ENCODE measurements at places on chromosomes 3 and 15.

DNA sequence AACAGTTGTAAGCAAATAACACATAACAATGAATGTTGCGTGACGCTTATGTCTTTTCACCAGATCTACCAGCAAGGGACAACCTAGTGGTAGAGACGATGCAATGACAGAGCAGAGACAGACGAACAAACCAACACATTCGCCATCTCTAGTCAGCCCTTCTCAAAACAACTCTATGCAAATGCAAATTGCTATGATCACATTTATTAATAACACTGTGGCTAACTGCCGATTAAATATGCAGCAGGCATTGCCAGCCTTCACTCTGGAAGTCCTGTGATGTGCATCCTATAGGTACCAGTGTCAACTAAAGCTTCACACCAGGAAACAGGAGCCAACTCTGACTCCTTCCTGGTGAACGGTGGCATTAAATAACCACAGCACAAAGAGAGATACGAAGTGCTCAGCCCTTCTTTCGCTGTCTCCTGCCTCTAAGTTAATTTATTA is 94.2 kb downstream of the FOXP1 start:
- peak; percentile 56 for DNase-seq

- DNase-seq = no peak
Measured at GRCh38 chr3:110419096-110419495, 652.5 kb upstream of the NECTIN3 start.

DNA sequence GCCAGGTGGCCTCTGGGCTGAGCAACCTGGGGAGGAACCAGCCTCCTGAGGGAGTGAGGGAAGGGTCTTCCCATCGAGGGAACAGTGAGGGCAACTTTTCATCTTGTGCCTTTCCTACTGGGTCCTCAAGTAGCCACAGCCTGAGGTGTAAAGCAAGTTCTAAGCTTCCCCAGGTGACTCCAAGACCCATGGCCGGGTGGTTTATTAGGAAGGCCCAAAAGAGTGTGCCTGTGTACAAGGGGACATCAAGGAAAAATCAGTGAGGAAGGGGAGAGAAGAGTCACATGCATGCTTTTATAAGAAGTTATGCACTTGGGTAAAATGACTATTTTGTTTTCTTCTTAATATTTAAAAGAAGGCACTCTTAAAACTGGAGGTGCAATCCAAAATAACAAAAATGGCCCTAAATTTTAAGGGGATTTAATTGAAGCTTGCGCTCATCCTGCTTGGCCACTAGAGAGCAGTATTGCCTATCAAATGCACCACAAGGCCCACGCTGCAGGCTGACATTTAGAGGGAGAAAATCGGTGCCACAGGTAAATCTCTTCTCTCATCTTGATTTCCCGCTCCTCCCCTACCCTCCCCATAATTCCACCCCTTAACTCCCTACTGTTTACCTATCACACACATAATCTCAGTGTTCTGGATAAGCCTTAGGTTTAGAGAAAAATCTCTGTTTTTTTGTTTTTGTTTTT is 6.7 kb downstream of the NANOGP8 start:
- DNase-seq = peak; percentile 19

DNA sequence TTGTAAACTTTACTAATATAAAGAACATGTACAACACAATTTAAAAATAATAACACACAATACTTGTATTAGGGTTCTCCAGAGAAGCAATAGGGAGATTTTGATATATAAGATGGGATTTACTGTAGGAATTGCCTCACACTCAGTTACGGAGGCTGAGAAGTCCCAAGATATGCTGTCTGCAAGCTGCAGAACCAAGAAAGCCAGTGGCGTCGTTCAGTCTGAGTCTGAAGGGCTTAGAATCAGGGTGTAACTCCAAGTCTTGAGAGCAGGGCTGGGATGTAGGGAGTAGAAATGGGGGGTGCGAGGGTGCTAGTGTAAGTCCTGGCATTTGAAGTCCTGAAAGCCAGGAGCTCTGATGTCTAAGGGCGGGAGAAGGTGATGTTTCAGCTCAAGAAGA is 206.6 kb upstream of the HES1 start:
- no peak for DNase-seq

GRCh38 chr3:196115678-196116083 is 33.8 kb upstream of the TFRC start:
- no peak for DNase-seq

- DNase-seq = no peak
Measured at GRCh38 chr15:47652328-47652727, 65.0 kb upstream of the SEMA6D start.

- peak; percentile 49 for DNase-seq
Measured at GRCh38 chr3:69058180-69058946, 6.2 kb upstream of the TMF1 start.

GRCh38 chr3:36969540-36970432 is 23.1 kb downstream of the EPM2AIP1 start:
- peak; percentile 52 for DNase-seq

DNA sequence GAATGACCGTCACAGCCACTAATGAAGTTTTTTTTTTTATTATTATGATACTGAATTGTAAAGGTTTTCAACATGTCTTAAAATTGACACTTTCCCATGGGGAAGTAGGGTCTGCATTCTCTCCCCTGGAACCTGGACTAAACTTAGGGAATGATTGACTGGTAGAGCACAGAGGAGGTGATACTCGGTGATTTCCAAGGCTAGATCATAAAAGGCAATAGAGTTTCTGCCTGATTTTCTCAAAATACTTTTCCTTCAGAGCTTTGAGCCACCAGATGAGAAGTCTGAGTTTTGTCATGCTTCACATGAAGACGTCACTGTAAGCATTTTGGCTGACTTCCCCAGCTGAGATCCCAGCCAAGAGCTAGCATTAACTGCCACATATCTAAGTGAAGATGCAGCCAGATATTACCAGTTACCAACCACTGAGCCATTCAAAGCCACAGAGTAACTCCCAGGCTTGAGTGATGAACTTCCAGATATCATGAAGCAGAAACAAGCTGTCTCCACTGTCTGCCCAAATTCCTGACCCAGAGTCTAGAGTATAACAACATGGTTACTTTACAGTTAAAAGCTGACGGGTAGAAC is 105.8 kb downstream of the LSAMP start:
- DNase-seq = no peak

- no peak for DNase-seq
Measured at GRCh38 chr15:62021991-62022600, 38.2 kb downstream of the VPS13C start.

DNA sequence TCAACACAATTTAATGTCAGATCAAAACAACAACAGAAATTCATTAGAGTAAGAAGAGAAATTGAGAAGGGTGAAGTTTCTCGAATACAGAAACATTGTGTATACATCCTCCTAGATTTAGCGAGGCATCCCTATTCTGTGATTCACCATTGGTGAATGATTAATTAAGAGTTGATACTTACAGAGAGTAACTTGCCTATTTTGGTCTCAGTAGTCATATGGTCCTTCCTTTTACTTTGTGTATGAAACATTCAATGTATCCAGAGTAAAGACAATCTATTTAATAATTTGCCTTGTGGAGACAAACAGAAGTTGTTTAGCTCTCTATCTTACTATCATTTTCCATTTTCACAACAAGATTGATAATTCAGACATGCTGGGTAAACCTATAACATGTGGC is 432.0 kb downstream of the ZPLD1 start:
- no peak for DNase-seq

DNA sequence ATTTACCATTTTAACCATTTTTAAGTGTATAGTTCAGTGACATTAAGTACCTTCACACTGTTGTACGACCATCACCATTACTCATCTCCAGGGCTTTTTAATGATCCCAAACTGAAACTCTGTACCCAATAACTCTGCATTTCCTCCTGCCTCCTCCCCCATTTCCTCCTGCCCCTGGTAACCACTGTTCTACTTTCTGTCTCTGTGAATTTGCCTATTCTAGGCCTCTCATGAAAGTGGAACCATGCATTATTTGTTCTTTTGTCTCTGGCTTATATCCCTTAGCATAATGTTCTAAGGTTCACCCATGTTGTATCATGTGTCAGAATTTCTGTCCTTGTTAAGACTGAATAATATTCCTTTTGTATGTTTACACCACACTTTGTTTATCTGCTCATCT is 154.2 kb downstream of the MECOM start:
- no peak for DNase-seq

GRCh38 chr15:42707068-42707467 is 29.9 kb downstream of the CDAN1 start:
- no peak for DNase-seq

DNA sequence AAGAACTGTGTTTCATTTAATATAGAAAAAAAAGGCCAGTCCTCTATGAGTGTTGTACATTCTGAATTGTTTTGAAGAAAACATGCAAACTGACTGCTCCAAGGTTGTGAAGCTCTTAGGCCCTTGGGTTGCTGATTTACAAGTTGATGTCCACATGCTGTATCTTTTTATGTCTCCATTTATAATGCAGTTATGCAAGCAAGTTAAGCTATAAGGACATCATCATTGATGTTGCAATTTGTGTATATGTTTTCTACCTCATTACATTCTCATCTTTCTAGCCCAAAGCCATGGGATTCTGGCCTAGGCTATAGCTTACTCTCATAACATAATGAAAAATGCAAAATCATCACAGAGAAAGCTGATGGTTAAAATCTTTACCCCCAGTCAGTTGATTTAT is 245.7 kb upstream of the AGTR1 start:
- no peak for DNase-seq

- DNase-seq = no peak
Measured at GRCh38 chr3:42497009-42497731, 5.3 kb upstream of the VIPR1 start.

DNA sequence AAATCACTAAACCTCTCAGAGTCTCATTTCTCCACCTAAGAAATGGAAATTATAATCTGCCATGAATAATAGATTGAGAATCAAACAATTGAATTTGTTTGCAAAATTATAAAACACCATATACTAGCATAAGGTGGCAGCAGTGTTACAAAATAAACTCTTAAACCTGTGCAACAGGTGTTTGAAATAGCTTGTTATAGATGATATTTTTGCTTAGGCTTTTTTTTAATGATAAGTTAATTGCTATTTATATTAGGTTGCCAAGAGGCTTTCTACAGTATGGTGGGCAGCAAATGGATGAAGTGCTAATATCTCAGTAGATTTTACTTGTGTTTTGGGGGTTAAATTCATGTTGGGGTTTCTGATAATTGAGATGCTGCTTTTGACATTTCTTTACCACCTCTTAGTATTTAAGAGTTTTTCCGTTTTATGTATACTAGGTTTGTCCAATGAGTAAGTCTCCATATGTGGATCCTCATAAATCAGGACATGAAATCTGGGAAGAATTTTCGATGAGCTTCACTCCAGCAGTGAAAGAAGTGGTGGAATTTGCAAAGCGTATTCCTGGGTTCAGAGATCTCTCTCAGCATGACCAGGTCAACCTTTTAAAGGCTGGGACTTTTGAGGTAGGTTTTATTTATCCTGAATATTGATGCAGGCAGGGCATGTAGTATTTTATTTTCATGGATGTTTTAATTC is 19.6 kb downstream of the NR1D2 start:
- no peak for DNase-seq

- no peak for DNase-seq
Measured at GRCh38 chr3:8416965-8417364, 84.7 kb upstream of the LMCD1 start.

- no peak for DNase-seq
Measured at GRCh38 chr3:15064299-15064834, 748 bp downstream of the MRPS25 start.

GRCh38 chr15:69403594-69403993 is 10.6 kb upstream of the KIF23 start:
- no peak for DNase-seq

DNA sequence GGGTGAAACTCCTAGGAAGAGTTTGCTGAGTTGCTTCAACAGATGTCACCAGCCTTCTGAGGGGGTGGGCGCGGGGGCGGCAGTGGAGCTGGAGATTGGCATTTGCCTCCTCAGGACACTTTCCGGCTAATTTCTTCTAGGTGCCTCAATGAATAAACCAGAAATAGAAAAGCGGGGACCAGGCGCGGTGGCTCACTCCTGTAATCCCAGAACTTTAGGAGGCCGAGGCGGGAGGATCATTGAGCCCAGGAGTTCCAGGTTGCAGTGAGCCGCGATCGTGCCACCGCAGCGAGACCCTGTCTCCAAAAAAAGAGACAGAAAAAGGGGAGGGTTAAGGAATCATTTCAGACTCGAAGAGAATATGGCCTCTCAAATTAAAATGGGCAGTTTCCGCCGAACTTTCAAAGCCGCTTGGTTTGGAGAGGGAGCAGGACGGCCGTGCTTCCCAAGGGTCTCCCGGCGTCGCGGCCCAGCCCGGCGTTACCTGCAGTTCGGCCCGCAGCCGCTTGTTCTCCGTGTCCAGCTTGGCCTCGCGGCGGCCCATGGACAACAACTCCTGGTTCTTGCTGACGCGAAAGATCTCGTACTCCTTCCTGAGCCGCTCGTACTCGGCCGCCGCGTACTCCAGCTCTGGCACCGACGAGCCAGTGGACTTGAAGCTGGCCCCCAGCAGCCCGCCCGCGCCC is 587 bp downstream of the NPHP3 start:
- no peak for DNase-seq

DNA sequence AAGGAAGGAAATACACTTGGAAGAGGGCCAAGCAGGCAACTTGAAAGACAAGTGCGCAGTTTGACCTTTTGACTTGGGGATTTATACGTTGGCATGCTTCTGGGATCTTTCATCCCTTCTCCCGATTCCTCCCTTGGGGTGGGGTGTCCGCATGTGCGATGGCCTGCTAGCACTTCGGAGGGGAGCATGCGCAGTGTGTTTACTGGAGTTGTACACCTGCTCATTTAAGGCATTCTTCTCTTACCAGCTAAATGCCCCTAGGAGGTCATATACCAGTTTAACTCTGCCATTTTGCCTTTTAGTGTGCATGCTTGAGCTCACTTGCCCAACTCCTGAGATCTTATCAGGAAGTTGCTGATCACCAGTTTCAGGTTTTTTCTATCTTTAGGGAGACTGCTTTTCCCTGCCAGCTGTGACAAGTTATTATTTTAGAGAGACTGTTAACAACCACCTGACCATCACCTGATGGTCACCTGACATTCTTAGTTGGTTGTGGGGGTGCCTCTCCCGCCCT is 63.5 kb downstream of the BFSP2 start:
- no peak for DNase-seq

DNA sequence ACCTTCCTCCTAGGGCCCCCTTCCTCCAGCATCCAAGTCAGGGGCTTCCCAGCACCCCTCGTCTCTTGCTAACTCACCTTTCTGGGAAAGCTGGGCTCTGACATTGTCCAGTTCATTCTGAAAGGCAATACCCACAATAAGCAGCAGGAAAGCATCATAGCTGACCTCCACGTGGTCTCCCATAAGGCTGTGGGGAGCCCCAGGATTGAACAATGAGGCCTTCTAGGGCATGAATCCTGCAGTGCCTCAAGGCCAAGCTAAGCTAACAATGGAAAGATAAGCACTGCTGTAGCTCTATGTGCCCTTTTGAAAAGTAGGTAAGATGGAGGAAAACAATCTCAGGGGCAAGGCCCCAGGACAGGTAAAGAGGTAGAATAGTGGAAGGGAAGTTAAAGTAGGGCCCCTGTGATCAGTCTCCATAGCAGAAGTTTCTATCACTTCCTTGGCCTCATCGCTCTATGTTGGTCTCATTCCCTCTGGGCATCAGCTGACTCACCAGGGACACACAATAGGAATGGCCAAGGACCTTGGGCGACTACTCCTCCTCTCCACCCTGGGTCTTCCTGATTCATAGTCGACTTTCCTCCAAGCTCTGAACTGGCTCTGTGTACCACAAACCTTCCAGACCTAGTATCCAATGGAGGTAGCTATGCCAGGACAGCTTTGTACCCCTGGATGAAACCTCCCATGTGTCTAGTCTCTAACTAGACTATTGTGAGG is 11.7 kb downstream of the TRAIP start:
- no peak for DNase-seq

- no peak for DNase-seq
Measured at GRCh38 chr3:130907966-130908365, 14.1 kb downstream of the ATP2C1 start.

GRCh38 chr3:121295452-121295851 is 250.3 kb downstream of the POLQ start:
- DNase-seq = no peak
